NAMALWA (cell line): ENCODE measurements at places on chromosomes 2 and 18.

GRCh38 chr2:96212339-96212738 lies 3.7 kb upstream of the STARD7 start:
- DNase-seq: no peak

DNA sequence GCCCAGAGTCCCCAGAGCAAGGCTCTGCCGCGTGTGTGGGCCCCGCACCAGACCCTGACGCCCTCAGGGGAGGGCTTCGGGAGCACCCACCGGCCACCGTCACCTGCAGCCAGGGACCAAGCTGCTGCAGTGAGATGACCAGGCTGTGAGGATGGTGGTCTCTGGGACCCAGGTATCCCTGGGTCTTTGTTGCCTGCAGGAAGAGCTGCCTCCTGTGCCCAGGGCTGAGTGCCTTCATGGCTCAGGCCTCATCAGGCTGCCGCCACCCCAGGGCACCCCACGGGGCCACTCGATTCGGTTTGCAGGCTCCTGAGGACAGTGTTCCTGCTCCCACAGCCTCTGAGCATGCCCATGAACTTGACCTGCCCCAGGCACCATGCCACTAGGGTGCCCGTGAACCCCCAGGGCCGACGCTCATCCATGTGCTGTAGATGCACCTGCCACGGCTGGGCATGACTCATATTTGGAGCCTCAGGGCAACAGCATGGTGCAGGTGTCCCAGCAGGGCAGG lies 109.8 kb downstream of the FAM210A start:
- peak; percentile 46 for DNase-seq

GRCh38 chr18:26383454-26384270 lies 157.4 kb downstream of the TAF4B start:
- DNase-seq: peak; percentile 69

- DNase-seq: no peak
These were observed 40.1 kb upstream of the CLASP1 start for GRCh38 chr2:121689356-121689755.

- no peak for DNase-seq
These were observed 11.5 kb upstream of the GMCL1 start for GRCh38 chr2:69817729-69818501.

GRCh38 chr2:236659758-236660150 lies 90.1 kb downstream of the ACKR3 start:
- no peak for DNase-seq

- DNase-seq: no peak
These were observed 50.7 kb downstream of the IL1R2 start for GRCh38 chr2:102042196-102043081.

DNA sequence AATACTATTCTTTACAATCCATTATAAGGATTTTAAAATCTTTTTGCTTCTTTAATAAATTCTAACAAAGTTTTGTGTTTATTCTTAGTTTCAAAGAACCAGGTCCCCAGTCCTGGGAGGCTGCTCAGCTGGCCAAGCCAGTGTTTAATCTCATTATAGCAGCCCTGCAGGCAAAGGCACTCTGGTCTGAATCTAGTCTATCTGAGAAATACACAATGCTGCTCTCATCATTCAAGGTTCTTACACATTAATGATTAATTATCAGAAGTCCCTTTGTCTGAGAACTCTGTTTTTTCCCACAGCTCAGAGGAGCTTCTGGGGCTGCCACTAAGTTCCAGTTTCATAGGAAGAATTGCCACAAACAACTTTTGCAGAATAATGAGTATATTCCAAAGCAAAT lies 27.7 kb downstream of the KCTD18 start:
- no peak for DNase-seq

DNA sequence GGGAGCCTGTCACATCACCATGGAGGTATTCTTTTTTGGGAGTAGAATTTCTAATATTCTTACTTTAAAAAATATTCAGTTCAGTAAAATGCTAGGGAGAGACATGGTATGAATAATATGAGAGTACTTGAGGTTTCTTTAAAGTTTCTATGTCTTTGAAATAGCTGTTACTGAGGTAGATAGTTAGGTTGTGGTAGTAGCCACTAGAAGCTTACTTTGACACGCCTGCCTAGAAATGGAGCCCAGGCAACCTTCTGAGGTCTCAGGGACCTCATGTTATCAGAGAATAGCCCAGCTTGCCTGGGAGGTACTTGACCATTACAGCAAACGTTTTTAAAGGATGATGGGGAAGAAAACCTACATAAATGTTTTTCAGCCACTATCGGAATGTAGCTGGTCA lies 131.2 kb downstream of the AGPS start:
- no peak for DNase-seq

- no peak for DNase-seq
These were observed 6.0 kb downstream of the ITM2C start for GRCh38 chr2:230870544-230871360.

- DNase-seq: no peak
These were observed 416.7 kb downstream of the THSD7B start for GRCh38 chr2:137182071-137182470.

GRCh38 chr2:627340-627709 lies 49.9 kb downstream of the TMEM18 start:
- DNase-seq: no peak

- no peak for DNase-seq
These were observed 11.4 kb upstream of the KCNG2 start for GRCh38 chr18:79786304-79786703.

- DNase-seq: peak; percentile 49
These were observed 521.9 kb downstream of the EPHA4 start for GRCh38 chr2:221050020-221050795.

DNA sequence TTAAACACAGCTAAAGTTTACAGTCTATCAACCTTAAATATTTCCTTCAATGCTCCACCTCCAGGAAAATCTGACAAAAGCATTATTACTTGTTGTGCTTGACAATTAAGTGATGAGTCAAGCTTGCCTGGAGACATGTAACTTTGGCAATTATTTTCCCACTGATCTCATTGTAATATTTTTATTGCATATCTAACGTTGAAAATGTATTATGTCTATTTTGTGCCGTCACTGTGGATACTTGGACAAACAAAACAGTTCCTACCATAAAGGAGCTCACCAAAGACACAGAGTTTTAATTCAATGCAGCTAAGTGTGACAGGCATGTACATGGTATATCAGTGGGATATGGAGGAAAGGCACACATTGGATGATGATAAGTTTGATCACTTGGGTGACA lies 24.7 kb downstream of the RNF103 start:
- no peak for DNase-seq

DNA sequence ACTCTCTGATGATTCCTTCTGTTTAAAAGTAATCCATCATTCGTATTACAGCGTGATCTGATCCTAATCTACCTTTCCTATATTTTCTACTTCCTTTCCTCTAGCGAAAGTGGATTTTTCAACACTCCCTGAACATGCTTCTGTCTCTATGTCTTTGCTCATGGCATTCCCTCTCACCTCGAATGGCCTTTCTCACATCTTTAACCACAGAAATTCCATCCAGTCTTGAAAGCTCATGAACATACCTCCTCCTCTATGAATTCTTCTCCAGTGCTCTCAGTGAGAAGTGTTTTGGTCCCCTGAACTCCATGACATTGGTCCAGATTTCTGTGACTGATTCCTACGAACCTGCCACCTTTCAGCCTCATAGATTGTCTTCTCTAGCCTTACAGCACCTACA lies 323.2 kb downstream of the RAD51AP2 start:
- no peak for DNase-seq

DNA sequence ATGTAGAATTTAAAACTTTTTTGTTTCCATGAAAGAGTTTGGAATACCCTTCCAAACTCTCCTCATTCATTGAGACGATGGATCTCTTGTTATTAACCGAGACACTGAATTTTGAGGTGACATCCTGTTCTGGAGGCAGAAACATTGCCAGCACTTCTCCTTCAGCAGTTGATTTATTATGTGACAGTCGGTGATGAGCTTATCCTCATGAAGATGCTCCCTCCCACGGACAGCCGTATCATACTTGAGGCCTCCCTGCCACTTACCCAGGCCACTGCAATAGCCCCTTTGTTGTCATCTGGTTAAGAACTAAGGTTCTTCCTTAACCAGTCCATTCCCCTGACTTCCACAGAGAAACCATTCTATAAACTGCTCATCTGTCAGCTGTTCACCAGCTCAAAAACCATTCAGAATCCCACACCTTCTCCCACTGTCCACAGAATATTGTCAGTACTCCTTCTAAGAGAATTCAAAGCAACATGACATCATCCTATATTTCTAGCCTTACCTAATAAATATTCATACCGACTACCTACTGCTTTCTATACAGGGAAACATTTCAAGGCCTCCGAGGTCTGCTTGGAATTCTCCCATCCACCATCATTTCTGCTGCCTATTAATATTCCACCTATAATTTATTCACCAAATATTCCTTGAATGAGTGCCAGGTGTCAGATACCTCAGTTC lies 139.0 kb upstream of the TRIB2 start:
- no peak for DNase-seq

DNA sequence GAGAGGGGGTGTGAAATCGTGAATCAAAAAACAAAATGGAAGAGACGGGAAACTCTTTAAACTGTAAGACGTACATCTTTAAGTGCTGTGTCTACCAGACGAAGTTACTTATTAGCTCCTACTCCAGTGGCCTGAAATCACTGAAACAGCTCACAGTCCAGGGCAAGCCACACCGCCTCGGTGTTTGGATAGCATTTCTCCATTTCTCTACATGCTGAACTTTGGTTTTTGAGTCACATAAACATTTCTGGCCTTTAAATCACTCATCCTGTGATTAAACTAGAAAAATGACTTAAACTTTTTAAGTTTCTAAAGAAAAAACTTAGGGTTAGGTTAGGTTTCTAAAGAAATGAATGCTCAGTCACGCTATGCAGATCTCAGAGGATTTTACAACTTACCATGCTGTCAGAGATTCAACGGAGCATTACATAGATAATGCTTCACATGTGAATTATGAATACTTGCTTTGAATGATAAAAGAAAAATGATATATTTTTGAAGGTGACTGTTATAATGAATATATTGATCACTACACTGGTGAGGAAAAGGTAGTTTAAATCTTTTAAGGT lies 138.4 kb downstream of the MBP start:
- no peak for DNase-seq

DNA sequence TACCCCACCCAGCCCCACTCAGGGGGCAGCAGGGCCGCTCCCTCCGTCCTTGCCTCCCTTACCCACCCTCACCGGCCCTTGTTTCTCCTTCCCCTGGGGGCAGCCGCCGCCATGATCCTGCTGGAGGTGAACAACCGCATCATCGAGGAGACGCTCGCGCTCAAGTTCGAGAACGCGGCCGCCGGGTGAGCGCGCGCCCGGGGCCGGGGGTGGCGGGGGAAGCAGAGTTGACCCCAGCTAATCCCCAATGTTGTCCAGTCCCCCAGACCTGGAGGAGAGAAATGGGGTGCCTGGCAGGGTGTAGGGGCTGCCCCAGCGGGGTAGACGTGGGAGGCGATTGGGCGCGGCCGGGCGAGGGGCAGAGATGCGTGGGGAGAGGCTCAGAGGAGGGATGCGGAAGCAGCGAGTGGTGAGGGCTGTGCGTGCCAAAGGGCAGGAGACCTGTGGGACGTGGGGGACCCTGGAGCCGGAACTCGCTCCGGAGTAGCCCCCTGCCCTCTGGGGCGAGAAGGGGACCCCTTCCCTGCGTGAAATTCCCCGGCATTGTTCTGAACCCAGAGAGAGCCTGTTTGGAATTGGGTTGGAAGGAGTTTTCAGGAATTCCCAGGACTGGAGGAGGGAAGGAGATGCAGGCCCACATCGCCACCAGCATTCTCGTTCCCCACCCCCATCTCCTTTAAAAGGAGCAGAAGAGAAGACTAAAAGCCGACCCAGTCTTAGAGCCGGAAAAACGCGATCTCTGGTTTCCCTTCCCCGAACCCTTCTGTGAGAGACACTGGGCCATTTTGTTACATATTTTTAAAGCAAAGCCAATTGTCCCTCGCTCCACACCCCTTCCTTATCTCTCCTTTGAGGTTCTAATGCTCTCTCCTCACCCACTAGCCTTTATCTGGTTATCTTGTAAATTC lies 625 bp downstream of the ARPC2 start:
- peak; percentile 66 for DNase-seq

GRCh38 chr2:40310303-40310702 lies 141.6 kb downstream of the SLC8A1 start:
- no peak for DNase-seq

- DNase-seq: no peak
These were observed 13.6 kb downstream of the TWSG1 start for GRCh38 chr18:9348079-9348671.

DNA sequence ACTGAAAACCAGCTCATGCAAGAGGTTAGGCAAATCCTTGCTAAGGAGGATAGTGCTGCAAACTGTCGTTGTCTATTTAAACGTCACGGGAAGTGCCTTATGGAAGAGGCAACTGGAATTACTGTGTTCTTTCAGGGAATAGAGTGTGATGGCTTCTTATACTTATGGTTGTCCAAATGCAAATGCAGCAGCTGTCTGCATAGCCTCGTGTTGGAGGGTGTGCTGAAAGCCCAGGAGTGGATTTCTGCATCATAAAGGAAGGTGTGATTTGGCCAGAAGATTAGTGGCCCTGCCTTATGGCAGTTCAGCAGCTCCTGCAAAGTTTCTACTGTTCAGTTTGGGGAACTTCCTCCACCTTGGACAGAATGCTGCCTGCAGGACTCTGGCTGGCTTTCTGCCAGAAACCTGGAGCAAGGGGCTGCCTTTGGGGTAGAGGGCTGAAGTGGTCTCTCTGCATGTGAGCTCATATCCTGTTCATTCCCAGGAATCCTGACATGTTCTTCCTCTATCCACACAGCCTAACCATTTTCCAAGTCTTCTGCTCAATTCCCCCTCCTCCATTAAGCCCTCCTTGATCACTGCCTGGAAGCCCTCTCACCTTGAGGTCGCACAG lies 321.2 kb upstream of the CXCR4 start:
- DNase-seq: no peak

DNA sequence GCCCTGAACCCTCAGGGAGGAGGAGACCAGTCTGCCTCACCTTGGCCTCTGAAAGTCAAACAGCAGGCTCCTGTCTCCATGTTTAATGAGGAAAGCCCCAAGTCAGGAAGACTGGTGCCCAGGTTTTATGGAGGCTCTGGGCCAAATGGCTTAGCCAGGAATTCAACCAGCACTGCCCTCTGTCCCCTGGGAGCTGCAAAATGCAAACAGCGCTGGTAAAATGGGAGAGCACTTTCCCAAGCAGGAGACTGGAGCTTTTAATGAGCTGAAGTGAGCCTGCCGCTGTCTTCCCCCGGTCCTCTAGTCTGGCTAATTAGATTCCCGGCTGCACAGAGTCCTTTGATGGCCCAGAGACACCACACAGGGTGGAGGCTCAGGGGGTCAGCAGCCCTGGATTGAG lies 276.0 kb upstream of the TRIB2 start:
- DNase-seq: no peak

- no peak for DNase-seq
These were observed 4.7 kb downstream of the CAPG start for GRCh38 chr2:85405201-85406059.
